Esophagus squamous epithelium (tissue), 5 donors: ENCODE measurements at places on chromosomes 6 and 20.

- no peak for DNase-seq
These were observed 288.0 kb downstream of the PHACTR1 start for GRCh38 chr6:13004601-13005000.

DNA sequence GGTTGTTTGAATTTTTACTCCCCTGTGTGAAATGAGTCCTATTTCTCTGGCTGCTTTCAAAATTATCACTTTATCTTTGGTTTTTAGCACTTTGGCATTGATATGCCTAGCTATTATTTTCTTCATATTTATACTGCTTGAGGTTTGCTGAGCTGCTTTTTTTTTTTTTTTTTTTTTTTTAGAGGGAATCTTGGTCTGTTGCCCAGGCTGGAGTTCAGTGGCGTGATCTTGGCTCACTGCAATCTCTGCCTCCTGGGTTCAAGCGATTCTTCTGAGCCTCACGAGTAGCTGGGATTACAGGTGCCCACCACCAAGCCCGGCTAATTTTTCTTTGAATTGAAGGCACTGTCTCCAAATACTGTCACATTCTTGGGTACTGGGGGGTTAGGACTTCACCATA is 40.6 kb downstream of the STXBP5 start:
- no peak for DNase-seq

- DNase-seq = no peak
These were observed 41.9 kb upstream of the RNF8 start for GRCh38 chr6:37311741-37312473.

DNA sequence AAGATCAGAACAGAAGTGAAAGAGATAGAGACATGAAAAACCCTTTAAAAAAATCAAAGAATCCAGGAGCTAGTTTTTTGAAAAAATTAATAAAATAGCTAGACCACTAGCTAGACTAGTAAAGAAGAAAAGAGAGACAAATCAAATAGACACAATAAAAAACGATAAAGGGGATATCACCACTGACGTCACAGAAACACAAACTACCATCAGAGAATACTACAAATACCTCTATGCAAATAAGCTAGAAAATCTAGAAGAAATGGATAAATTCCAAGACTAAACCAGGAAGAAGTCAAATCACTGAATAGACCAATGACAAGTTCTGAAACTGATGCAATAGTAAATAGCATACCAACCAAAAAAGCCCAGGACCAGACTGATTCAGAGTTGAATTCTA is 29.6 kb upstream of the SENP6 start:
- no peak for DNase-seq
